ENCODE measurements at places on chromosomes 7 and 10.

DNA sequence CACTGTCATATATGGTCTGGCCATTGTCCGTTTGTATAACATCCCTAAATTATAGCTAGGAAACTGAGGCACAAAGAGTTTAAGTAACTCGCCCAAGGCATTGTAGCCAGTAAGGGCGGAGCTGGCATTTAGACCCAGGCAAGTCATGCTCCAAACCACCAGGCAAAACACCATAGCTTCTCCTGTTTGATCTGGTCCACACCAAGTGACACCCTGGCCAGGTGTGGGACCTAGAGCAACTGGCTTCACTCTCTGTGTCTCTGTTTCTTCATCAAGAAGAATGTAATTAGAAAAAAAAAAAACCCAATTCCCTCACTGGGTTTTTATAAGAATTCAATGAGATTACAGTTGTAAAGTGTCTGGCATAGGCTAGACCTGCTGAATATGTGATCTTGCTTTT is 85.2 kb upstream of the AOAH start:
- DNase-seq, result no peak

GRCh38 chr10:48672596-48673265 is 11.9 kb upstream of the WDFY4 start:
- DNase-seq, result peak; percentile 66

DNA sequence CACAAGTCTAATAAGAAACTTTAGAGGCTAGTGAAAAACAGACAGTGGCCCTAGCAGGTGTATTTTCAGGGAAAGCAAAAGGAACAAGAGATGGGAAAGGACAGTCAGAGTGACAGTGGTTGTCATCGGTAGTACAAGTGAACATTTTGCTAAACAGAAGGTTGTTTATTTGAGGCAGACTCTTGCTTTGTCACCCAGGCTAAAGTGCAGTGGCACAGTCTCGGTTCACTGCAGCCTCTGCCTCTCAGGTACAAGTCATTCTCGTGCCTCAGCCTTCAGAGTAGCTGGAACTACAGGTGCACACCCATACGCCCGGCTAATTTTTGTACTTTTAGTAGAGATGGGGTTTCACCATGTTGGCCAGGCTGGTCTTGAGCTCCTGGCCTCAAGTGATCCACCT is 195.8 kb downstream of the RELN start:
- no peak for DNase-seq

DNA sequence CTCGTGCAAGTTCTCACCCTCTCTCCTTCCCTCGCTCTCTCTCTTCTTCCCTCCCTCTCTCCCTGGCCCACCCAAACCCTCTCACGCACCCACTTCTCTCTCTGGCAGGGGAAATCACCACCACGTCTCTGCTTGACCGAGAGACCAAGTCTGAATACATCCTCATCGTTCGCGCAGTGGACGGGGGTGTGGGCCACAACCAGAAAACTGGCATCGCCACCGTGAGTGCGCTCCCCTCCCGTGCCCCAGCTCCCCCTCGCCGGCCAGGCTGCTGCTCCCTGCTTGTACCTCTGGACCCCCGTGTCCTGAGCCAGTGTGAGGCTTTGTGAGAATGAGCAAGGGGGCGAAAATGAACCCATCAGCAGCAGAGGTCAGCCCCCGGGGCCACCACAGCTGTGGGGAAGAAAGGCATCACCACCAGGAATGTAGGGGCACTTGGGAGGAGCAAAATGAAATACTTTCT is 25.5 kb downstream of the C10orf105 start:
- DNase-seq, result no peak

DNA sequence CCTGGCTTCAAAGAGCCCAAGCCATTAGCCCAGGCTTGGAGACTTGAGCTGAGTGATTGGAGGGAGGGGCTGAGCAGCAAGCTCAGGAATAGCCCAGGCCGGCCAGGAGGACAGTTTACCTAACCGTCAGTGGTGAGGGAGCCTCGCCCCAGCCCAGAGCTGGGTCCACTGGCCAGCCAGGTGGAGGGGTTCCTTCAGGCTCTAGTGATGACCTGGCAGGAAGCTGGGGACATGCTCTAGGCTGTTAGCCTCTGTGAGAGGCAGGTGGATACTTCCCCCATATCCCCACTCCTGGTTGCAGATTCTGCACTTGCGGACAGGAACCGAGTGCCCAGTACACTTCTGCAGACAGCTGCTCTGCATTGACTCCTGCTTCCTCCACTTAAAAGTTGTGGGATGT is 61.2 kb upstream of the ANTXRL start:
- no peak for DNase-seq

GRCh38 chr7:130996205-130996832 is 262.3 kb upstream of the KLF14 start:
- no peak for DNase-seq

DNA sequence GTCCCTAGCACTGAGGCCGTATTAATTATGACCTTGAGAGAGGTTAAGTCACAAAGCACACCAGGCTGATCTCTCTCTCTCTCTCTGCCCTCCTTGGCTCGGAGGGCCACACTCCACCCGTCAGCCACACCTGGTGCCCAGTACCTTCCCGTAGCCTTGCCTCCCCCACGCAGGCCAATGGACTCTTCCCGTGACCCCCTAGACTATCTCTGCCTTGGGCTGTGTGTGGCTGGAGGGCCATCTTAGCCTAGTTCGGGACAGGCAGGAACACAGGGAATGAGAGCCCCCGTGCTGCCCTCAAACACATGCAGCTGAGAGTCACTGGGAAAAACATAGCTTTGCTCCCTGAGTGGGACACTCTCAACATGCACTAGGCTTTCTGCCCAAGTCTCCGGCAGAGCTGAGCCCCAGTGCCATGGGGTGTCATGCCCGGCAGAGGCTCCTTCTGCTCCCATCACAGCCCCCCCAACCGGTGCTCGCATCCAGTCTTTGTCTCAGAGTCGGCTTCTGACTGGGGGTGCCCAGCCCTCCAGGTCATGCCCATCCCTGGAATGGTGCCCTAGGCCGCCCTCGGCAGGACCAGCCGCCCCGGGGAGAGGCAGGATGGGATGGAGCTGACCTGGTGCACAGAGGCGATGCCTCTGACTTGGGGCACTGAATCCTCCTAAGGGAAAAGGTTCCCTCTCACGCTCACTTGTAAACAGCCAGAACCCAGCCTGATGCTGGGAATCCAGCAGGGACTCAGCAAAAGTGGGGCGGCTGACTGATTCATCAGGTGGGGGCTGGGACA is 63.0 kb downstream of the TCERG1L start:
- DNase-seq, result no peak

- DNase-seq, result no peak
These were observed 115.5 kb upstream of the CALCR start for GRCh38 chr7:93690021-93690420.

DNA sequence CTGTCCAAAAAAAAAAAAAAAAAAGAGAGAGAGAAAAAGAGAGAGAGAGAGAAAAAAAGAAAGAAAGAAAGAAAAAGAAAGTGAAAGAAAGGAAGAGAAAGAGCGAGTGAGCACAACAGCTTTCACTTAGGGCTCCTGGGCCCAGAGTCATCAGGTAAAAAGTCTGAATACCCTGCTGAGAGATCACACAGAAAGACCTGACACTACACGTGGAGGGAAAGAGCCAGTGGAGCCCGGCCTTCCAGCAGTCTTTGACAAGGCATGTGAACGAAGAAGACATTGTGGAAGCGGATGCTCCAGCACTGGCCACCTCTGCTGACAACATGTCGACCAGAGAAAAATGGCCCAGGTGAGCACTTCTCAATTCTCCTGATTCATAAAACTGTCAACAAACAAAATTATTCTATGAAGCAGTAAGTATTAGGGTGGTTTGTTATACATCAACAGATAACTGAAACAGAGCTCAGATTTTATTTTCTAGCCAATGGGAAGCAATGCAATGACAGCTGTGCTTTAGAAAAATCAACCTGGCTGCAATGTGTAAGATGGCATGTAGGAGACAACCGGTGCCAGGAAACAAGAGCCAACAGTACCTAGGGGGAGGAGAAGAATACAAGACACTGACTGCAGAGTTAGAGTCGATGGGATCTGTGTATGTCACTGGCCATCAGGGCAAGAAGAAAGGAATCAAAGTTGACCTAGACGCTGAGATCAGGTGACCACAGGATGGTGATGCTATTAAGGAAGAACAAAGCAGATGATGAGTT is 4.4 kb downstream of the RNF216 start:
- DNase-seq, result no peak

GRCh38 chr10:11425296-11425610 is 186.2 kb downstream of the USP6NL start:
- DNase-seq, result no peak

GRCh38 chr10:58178811-58179210 is 88.9 kb downstream of the IPMK start:
- no peak for DNase-seq

- DNase-seq, result no peak
These were observed 9.6 kb upstream of the CYREN start for GRCh38 chr7:135180122-135180521.

GRCh38 chr10:103824281-103824680 is 31.1 kb downstream of the SH3PXD2A start:
- no peak for DNase-seq

DNA sequence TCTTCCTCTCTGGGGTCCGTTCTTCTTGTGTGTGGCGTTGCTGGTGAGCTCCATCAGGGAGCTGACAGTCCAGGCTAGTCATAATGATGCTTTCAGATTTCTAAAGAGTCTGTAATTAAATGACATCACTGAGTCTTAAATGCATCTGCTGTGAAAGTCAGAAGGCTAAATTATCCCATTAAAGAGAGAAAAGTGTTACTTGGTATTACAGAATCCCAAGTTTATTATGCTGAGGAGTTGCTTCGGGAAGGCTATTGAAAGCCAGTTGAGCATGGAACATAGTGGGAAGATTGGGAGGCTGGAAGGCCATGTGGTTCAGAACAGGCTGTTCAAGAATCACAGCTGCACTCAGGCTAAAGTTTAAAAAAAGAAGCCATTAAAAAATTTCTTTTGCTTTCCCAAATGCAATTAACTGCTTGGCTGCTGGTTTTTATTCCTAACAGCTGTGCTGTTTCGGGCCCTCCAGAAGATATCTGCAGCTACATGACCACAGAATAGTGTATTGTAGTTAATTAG is 342.6 kb upstream of the LRGUK start:
- DNase-seq, result no peak

- DNase-seq, result no peak
These were observed 84.5 kb downstream of the AOAH start for GRCh38 chr7:36639826-36640225.

- DNase-seq, result no peak
These were observed 119.7 kb downstream of the ABLIM1 start for GRCh38 chr10:114538181-114538906.

DNA sequence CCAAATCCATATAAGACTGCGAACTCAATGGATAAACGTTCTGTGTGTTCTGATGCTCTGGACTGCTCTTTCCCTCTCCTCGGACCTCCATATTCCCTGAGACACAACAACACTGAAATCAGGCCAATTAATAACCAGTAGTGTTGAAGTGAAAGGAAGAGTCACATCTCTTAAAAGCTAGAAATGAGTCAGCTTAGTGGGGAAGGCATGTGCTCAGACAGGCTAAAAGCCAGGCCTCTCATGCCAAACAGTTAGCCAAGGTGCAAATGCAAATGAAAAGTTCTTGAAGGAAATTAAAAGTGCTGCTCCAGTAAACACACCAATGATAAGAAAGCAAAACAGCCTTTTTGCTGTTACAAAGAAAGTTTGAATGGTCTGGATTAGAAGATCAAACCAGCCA is 29.3 kb downstream of the TNS3 start:
- DNase-seq, result no peak

DNA sequence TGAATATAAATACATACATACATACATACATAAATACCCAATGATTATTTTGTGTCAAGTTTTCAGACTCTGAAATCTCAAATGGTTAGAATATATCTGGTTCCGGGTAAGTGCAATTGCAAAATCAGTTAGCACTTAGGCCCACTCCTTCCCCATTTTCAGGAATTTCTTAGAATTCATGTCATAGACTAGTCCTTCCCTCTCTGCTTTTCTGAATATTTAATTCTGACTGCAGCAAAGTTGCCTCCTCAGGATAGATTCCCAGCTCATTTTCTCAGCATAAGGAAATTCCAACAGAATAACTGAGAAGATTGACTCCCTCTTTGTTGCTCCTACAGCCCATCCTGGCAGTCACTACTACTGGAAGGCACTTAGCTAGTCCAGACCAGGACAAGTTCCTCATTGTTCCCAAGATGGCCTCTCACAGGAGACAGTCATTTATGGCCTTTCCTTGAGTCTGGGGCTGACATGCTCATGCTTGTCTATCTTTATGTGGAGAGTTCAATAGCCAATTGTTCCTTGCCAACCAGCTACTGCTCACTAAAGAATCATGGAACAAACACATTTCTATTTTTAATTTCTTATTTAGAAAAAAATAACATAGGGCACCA is 142.9 kb upstream of the ITGB1 start:
- DNase-seq, result no peak

GRCh38 chr10:92891885-92892690 is 43.8 kb downstream of the EXOC6 start:
- DNase-seq, result no peak

GRCh38 chr10:35711615-35712411 is 69.7 kb upstream of the FZD8 start:
- no peak for DNase-seq

DNA sequence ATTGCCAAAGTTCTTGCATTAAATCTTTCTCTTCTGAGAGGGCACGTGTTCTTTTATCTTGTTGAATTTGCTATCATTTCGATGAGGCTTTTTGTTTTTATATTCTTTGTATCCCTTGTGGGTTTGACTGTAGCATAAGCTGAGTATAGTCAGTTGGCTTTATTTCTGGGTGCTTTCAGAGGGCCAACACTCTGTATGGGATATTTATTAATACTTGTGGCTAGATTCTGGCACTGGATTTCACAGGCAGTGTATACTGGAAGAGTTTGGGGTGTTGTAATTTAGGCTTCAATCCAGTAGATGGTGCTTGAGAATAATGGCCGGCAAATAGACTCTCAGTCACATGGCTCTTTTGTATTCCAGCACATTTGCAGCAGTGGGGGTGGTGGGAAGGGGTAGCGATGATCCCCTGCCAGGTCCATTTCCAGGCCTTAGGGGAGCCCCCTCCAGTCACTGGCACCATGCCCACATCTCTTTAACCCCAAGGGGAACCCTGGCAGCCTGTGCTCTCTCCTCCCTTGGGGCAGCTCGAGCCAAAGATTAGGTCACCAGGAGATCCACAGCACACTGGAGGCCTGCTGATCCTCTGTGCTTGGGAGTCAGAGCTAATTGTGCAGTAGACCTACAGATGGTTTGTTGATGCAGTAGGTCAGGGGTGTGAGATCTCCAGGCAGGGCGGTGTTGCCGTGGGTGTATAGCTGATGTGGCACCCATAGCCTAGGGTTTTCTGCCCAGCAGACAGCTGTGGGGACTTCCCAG is 81.8 kb downstream of the PTPN20 start:
- DNase-seq, result peak; percentile 18

- no peak for DNase-seq
These were observed 543.8 kb downstream of the ARL4A start for GRCh38 chr7:13231216-13231615.

- DNase-seq, result no peak
These were observed 39.3 kb downstream of the INSYN2A start for GRCh38 chr10:127157089-127157488.

GRCh38 chr10:93337309-93337721 is 144.8 kb downstream of the MYOF start:
- DNase-seq, result no peak

- DNase-seq, result no peak
These were observed 12.3 kb downstream of the STAMBPL1 start for GRCh38 chr10:88892222-88892967.

GRCh38 chr7:143492043-143492471 is 14.4 kb downstream of the TAS2R41 start:
- DNase-seq, result no peak

Measured in GM06990 (cell line).